ENCODE measurements at places on chromosomes 7 and 10. TPM values are rescaled to one million over a fixed set of nuclear protein-coding genes. Genes with fewer than 3 reads are reported as not detected.

Gene CAPZA2
- total RNA-seq = 183 TPM

Gene SCART1
- total RNA-seq = 1.4 TPM

Gene CNTNAP2
- 0.43 TPM for total RNA-seq

Gene NPFFR1
- total RNA-seq = not detected

Gene STN1
- total RNA-seq = 45.1 TPM

Gene RASA4B
- total RNA-seq = 3.9 TPM

Measured in tracheal epithelial cell (primary cell).